Activated CD4-positive, alpha-beta T cell treated with anti-CD3 and anti-CD28 coated beads for 4 hours (primary cell): ENCODE measurements at places on chromosomes 12 and 14.

DNA sequence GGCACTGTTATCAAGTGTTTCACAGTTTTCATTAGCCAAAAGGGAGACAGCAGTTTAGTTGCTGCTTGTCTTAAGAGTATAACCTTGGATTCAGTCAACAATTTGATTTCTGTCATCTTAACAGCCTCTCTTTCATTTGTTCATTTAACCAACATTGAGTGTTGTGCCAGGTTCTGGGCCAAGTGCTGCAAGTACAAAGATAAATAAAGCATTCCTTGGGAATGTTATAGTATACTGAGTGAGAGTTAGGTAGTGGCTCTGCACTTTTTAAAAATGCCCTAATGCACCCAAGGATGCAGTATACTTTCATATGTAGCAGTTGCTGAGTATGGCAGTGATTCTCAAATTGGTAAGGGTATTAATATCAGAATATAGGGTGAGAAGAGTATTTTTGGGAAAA, 15.4 kb downstream of the APAF1 start:
- no peak for DNase-seq

GRCh38 chr12:52248541-52249461, 15.8 kb downstream of the KRT7 start:
- no peak for DNase-seq

DNA sequence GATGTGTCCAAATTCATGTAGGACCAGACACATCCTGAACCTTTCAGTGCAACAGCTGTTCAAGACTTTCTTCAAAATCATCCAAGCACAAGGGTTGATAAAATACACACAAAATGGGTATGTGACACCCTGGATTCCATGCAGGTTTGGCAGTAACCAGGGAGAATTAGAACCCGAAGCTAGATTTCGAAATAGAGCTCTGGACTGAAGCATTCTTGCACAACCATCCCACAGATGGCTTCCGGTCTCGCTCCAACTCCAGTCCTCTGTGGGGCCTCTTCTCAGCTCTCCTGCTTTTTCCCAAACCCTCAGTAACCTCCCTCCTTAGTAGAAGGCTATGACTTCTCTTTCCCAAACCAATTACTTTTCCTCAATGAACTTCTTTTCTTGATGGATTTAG, 171.3 kb downstream of the TTC7B start:
- no peak for DNase-seq

GRCh38 chr12:6834254-6834653, 6.0 kb downstream of the P3H3 start:
- no peak for DNase-seq

DNA sequence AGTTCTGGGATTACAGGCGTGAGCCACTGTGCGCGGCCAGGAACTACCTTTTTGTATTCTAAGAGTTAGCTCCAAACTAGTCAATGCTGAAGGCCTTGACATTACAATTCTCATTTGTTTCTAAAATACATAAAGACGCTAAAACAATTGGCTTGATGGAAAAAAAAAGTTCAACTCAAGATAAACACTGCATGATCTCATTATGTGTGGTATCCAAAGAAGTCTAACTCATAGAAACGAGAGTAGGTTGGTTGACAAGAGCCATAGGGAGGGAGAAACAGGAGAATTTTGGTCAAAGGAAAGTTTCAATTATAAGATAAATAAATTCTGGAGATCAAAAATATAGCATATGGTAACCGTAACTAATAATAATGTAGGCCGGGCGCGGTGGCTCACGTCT, 20.0 kb upstream of the RNF34 start:
- no peak for DNase-seq
